ENCODE measurements at places on chromosomes 6 and 20.

DNA sequence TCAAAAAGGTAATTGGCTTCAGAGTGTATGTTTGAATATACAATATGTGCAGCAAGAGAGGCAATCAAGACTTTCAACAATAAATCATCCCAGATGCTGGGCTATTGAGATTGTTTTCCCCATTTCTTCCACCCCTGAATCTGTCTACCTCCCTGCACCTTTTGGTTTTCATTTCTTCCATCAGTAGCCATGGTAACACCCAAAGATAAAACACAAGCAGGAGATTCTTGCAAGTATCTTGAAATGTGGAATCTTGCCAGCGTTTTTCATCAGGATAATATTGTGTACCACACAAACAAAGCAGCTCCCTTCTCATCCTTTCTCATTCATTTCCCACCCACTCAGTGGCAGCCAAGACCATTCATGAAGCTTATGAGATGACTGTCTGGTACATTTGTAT lies 73.0 kb upstream of the NRSN1 start:
- no peak for DNase-seq

DNA sequence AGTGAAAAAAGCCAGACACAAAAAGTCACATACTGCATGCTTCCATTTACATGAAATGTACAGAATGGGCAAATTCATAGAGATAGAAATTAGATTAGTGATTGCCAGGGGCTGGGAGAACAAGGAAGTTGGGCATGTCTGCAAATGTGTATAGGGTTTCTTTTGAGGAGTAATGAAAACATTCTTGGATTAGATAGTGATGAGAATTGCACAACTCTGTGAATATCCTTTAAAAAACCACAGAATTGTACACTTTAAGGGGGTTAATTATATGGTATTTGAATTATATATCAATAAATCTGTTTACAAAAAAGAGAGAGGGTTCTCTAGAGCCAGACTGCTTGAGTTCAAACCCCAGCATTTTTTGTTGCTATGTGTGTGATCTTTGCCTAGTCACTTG lies 188.1 kb downstream of the CDC5L start:
- no peak for DNase-seq

DNA sequence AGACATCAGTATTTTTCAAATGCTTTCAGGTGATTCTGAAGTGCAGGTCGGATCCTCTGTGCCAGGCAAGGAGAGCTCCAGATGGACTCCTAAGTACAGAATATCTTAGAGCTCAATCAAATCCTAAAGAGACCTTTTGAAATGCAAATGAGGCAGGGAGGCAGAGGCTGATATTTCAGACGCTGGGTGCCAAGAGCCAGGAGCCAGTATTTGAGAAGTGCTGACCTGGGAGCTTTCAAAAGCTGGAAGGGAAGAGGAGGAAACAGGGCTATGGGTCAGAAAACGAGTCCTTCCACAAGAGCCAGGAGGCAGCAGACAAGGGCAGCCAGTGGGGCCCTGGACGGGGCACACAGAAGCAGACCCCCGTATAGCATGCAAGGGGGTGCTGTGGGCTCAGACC lies 46.1 kb upstream of the DSN1 start:
- no peak for DNase-seq

DNA sequence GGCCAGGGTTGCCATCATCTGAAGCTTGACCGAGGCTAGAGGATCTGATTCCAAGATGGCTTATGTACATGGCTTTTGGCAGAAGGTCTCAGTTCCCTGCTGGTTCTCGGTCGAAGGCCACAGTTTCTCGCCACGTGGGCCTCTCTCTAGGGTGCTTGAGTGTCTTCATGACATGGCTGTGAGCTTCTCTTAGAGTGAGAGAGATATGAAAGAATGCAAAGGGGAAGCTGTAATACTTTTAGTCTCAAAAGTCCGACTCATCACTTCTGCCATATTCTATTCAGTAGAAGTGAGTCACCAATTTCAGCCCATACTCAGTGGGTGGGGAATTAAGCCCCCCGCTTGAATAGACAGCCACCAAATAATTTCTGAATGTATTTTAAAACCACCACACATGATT lies 94.2 kb downstream of the UTRN start:
- DNase-seq, result peak; percentile 61

DNA sequence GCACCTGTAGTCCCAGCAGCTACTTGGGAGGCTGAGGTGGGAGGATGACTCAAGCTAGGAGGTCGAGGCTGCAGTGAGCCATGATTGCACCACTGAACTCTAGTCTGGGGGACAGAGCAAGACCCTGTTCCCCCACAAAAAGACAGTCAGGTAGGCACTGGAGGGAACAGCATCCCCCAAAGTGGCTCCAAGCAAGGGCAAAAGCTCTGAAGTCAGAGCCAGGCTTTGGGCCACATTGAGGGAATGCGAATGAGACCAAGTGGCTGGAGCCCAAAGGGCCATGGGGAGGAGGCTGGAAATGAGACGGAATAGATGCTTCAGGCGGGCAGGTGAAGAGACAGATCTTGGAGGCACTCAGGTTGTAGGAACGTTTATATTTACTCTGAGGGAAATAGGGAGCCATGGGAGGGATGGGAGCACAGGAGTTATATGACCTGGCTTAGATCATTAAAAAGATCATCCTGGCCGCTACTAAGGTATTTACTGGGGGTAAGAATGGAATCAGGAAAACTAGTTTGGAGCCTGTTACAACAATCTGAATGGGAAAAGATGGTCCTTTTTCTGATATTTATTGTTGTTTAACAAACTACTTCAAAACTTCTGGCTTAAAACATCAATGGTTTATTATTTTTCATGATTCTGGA lies 229.6 kb upstream of the ZNF217 start:
- no peak for DNase-seq

GRCh38 chr20:61948586-61949362 lies 116.9 kb downstream of the TAF4 start:
- DNase-seq, result no peak

GRCh38 chr6:132604635-132605152 lies 15.2 kb upstream of the TAAR5 start:
- DNase-seq, result no peak

DNA sequence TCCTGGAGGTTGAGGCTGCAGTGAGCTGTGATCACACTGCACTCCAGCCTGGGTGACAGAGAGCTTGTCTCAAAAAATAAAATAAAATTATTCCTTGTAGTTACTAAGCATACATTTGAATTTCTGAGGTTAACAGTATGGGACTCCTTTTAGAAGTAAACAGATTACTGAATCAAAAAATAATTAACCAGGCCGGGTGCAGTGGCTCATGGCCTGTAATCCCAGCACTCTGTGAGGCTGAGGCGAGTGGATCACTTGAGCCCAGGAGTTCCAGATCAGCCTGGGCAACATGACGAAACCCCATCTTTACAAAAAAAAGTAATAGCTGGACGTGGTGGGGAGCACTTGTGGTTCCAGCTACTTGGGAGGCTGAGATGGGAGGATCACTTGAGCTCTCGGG lies 22.1 kb upstream of the EEF1A1 start:
- DNase-seq, result no peak

- DNase-seq, result peak; percentile 22
Measured at GRCh38 chr6:38634518-38634917, 5.2 kb downstream of the BTBD9 start.

GRCh38 chr20:61886721-61887595 lies 178.7 kb downstream of the TAF4 start:
- DNase-seq, result peak; percentile 44

- no peak for DNase-seq
Measured at GRCh38 chr6:109626311-109626710, 64.7 kb downstream of the AK9 start.

GRCh38 chr6:16857969-16858592 lies 96.8 kb upstream of the ATXN1 start:
- no peak for DNase-seq

GRCh38 chr20:47540443-47541354 lies 39.0 kb downstream of the NCOA3 start:
- DNase-seq, result peak; percentile 25

GRCh38 chr6:67362976-67363375 lies 1272.1 kb upstream of the ADGRB3 start:
- no peak for DNase-seq

- DNase-seq, result no peak
Measured at GRCh38 chr6:21984135-21984534, 312.7 kb downstream of the PRL start.

DNA sequence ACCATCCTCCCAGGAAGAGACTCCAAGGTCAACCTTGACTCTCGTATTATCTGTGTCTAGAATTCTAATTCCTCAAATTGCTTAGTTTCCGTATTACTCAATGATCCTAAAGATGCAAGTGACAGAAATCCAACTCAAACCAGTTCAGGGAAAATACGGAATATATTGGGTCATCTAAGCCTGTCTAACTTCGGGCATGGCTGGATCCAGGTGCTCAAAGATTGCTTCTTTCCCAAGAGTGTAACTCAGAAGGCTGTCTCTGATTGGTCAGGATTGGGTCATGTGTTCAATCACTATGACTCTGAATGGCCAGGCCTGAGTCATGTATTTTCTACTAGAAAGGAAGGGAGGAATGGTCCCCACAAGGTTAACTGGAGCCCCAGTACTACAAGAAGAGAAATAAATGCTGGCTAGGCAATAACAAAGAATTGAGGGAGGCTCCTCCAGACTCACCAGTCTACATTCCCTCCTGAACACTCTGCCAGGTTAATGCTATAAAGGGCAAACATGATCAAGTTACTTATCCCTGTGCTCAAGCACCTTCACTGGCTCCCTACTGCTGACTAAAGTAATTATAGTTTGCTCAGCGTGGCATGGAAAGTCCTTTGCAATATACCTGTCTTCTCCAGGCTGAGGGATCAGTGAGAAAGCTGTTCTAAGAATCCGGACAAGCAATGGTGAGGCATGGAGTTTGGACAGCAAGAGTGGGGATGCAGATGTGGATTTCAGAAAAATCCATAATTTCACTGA lies 15.4 kb upstream of the PREX1 start:
- peak; percentile 56 for DNase-seq

DNA sequence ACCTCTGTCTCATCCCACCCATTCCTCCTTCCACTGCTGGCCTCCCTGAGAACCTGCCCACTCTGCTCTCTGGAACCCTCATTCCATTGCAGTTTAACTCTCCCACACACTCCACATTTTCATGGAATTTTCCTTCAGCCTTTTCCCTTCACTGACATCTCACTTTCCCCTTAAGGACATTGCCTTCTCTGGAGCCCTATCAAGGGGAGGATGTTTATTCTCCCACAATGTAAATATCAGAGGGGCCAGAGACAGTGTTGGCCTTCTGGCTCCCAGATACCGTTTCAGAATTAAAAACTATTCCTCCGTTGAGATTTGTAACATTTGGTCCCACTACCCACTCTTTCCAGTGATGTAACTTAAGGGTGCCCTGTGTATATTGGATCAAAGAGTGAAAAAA lies 199.5 kb upstream of the KCNK16 start:
- DNase-seq, result no peak

DNA sequence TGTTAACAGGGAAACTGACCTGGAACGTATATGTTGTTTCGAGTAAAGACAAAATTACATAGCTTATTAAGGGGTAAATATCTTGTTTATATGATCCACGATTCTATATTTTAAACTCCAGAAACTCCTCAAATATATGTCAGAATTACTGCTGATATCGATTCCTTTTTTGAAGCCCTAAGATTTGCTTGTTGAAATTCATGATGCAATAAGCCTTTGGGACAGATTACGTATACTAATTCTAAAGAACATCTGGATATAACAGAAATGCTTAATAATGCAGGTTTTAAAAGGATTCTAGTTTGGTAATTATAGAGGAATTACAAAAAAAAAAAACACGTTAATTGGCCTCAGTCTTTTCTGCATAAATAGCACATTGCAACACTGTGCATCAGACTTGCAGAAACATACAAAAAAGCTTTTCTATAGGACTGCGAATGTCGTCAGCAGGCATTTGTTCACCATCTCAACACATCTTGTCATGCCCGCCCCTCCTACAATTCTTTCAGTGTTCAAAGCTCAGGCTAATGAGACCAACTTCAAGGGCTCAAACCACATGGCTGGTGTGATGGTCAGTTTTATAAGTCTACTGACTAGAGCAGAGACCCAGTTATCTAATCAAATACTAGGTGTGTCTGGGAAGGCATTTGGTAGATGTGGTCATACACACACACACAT lies 74.9 kb downstream of the AGPAT4 start:
- DNase-seq, result no peak

DNA sequence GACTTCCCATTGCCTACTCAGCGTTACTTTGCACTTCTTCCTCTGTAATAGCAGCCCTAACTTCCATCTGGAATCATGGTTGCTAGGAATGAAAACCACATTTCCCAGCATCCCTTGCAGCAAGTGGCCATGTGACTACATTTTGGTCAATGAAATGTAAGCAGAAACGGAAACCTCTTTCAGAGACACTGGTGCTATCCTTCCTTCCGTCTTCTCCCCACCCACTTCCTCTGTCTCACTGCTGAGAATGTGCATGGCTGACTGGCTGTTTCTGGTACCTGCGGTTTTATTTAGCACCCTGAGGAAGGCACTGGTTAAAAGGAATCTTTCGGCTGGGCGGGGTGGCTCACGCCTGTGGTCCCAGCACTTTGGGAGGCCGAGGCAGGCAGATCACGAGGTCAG lies 107.4 kb downstream of the SCML4 start:
- peak; percentile 68 for DNase-seq

DNA sequence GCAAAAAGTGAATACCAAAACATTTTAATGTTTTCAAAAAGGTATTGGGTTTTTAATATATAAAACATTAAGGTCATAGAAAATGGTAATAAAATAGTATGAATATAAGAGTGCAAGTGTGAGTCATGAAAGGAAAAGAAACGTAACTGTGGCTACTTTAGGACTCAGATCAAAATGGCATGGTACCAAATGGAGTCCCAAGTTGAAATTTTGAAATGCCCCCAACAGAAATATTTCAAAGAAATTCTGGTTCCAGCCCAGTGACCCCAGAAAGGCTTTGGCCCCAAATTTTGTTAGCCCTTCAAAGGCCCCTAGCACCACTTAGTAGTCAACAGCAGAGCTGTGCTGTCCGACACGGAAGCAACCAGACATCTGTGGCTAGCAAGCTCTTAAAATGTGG lies 6.0 kb downstream of the COL12A1 start:
- peak; percentile 43 for DNase-seq

GRCh38 chr6:166465671-166466087 lies 82.9 kb upstream of the MPC1 start:
- DNase-seq, result peak; percentile 1

DNA sequence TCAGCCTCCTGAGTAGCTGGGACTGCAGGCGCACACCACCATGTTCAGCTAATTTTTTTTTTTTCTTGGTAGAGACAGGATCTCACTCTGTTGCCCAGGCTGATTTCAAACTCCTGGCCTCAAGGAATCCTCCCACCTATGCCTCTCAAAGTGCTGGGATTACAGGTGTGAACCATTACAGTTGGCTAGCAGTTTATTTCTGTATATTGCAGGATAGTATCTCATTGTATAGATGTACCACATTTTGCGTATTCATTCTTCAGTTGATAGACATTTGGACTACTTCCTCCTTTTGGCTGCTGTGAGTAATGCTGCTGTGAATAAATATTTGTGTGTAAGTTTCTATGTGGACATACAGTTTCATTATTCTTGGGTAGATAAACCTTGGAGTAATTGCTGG lies 32.9 kb downstream of the ASXL1 start:
- peak; percentile 24 for DNase-seq
